ENCODE measurements at places on chromosomes 16 and 17.

DNA sequence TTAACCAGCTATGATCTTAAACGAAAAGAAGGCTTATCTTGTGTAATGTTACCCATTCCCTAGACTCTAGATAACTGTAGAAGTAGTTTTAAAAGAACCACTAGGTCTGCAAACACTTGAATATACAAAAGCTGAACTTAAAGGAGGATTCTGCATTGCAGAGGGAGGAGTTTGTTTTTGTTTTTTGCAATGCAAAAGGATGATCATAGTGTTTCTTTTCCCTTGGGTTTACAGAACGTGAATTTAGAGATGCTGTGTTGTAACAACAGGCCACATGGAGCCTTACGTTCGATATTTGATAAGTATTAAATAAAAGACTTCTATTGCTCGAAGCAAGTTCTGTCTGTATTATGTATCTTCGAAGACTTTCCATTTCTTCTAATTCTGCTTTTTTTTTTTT is 77.6 kb downstream of the CHD9 start:
- DNase-seq = no peak

- no peak for DNase-seq
Observed at GRCh38 chr16:77540646-77541045, 105.8 kb upstream of the ADAMTS18 start.

DNA sequence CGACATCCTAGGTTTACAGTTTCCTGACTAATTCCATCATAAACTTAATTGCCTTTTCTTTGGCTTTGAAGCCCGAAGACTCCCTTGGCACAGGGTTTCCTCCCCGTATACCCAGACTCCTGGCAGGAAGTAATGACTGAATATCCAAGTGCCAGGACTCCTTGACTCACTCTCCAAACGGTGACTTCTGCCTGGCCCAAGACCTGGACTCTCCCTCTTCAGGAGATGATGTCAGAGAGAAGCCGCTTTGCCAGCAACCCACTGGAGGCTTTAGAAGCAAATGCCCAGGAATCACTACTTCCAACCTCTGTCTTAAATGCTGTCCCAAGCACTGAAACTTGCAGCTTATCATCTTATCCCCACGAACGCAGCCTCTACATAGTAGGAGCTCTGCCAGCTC is 146.5 kb downstream of the RGS9 start:
- DNase-seq = no peak

- no peak for DNase-seq
Observed at GRCh38 chr16:81921085-81921814, 90.0 kb downstream of the SDR42E1 start.

- peak; percentile 34 for DNase-seq
Observed at GRCh38 chr16:56617212-56618085, 8.1 kb upstream of the MT1E start.

DNA sequence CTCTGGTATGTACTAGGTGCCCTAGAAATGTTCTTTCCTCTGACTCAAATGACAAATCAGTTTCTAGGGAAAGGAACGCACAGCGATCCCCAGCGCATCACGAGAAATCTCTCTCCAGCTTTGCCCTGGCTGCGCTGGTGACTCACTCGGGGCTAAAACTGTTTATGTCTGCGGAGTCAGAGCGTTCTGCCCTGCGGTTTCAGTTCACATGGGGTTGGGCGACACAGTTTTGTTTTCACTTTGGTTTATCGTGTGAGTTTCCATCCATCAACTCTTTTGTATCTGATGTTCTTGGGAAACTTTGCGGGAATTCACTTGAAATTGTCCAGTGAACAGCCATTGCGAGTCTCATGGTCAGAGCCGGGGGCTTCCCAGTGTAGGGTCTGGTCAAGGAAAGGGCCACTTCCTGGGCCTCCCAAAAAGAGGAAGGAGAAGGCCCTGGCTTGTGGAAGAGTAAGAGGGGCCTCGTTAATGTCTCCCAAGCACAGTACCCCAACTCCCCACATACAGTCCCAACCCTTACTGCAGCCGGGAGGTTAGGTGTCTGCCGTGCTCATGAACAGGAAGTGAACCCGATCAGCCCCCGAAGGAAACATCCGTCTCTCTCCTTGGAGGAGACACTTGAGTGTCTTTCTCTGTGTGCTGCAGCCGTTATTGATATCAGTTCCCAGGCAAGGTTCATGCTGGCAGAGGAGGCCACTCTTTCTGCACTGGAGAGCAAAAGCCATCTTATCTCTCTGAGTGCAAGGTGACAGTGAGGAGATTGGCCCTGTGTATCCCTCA is 643.2 kb downstream of the WWOX start:
- peak; percentile 90 for DNase-seq

GRCh38 chr16:77548766-77549165 is 113.9 kb upstream of the ADAMTS18 start:
- no peak for DNase-seq
